ENCODE measurements at places on chromosomes 13 and 19. TPM values are rescaled to one million over a fixed set of nuclear protein-coding genes. Genes with fewer than 3 reads are reported as not detected.

The ZNF443 gene
- total RNA-seq: 2.3 TPM

The SMIM17 gene
- 0.32 TPM for total RNA-seq

The SIAH3 gene
- not detected for total RNA-seq

The GPC6 gene
- not detected for total RNA-seq

The C19orf81 gene
- 1.1 TPM for total RNA-seq

The TEX29 gene
- not detected for total RNA-seq

The CPB2 gene
- total RNA-seq: not detected

The CCNA1 gene
- not detected for total RNA-seq

The OR10H1 gene
- not detected for total RNA-seq

The MBD3L3 gene
- total RNA-seq: not detected

- H3K4me1 ChIP-seq: peaks cover 24% of the 10 kb centered on the region
- H3K27me3 ChIP-seq: no peaks in the 10 kb centered on the region
- H3K4me3 ChIP-seq: no peak overlapping the region
- H3K27ac ChIP-seq: no peak overlapping the region
Observed at GRCh38 chr19:42276821-42277220, 7.8 kb downstream of the CIC start.

- H3K27ac ChIP-seq: no peak overlapping the region
- 0 out of 2 replicates have a peak, but pooled peaks cover 4% of the 10 kb centered on the region for H3K4me1 ChIP-seq
- H3K36me3 ChIP-seq: no peaks in the 10 kb centered on the region
- no peaks in the 10 kb centered on the region for H3K27me3 ChIP-seq
- DNase-seq: no peak
Observed at GRCh38 chr19:13012390-13012689, 17.1 kb downstream of the NFIX start.

DNA sequence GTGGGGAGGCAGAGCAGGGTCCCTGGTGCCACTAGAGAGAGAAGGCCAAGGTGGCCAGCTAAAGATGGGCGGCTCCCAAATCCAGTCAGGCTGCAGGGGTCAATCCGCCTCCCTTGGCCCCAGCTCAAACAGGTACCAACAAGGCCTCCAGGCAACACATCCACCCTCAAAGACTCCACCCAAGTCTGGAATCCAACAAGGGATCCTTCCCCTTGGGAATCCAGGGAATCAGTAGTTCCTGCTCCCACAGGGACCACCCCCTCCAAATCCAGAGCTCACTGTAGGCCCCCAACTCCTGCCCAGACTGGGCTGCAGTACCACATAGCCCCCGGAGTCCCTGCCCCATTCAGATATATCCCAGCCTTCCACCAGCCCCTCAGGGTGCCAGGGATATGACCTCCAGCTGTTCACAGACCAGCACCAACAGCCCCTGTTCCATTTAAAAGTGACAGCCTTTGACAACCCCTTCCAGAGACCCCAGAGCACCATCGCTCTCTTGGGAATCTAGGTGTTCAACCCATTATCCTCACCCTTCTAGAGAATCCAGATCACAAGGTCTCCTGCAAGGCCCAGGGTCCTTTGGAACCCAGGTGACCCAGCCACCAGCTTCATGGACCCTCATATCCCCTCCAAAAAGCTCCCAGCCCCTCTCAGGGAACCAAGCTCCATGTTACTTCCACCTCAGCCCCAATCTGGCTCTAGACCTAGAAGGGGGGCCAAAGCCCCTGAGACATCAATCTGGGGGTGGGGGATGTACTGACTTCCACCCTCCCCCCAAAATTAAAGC is 3.2 kb downstream of the ERF start:
- no peak overlapping the region for H3K27ac ChIP-seq
- no peak for DNase-seq
- 0 out of 2 replicates have a peak, but pooled peaks cover 7% of the 10 kb centered on the region for H3K36me3 ChIP-seq
- no peaks in the 10 kb centered on the region for H3K27me3 ChIP-seq
- no peak overlapping the region for H3K4me3 ChIP-seq

DNA sequence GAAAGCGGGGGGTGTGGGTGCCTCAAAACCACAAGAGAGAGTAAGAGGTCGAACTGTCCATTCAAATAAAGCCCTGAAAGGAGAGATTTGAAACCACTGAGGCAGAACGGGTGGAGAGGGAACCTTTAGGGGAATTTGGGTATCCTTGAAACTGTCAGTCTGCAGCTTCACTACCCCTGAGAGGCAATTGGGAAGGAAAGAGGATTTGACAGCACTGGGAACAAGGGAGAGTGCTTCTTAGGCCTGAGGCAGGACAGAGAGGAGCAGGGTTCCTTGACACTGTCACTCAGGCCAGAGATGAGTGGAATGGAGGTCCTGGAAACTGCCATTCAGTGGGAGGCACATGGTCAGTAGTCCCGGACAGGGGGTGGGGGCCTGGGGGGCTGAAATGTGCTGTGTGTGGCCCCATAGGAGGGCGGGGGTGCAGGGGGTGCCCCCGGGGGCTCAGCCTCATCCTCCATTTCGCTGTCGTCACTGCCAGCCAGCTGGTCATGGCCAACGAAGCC is 5.0 kb downstream of the GFY start:
- DNase-seq: no peak
- peaks cover 42% of the 10 kb centered on the region for H3K4me1 ChIP-seq
- H3K36me3 ChIP-seq: no peaks in the 10 kb centered on the region
- no peak overlapping the region for H3K4me3 ChIP-seq
- H3K27me3 ChIP-seq: no peaks in the 10 kb centered on the region
- no peak overlapping the region for H3K27ac ChIP-seq

DNA sequence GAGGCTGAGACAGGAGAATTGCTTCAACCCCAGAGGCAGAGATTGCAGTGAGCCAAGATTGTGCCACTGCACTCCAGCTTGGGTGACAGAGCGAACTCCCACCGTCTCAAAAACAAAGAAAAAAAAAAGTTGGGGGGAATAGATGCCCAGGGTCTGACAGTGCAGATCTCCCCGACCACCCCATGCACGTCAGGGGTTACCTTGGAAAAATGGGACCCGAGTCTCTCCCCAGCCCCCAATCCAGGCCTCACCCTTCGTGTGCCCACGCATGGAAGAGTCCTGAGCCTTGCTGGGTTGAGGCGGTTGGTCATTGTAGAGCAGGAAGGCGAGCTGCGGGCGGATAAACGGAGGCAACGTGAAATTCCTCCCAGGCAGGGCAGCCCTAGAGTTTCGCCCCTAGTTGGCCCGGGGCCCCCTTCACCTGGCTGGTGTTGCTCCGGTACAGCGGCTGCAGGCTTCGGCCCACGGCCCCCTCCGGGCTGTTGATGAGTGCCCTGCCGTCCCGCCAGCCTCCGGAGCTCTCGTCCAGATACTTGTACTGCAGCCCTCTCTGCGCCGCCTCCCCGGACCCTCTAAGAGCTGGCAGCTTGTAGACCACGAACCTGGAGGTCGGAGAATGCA is 588 bp downstream of the DNASE2 start:
- no peaks in the 10 kb centered on the region for H3K27me3 ChIP-seq
- peak; percentile 66 for DNase-seq
- H3K4me1 ChIP-seq: peaks cover 21% of the 10 kb centered on the region
- peak overlapping the region; percentile 98 for H3K4me3 ChIP-seq
- peak overlapping the region; percentile 81 for H3K27ac ChIP-seq

- H3K27ac ChIP-seq: no peak overlapping the region
- no peaks in the 10 kb centered on the region for H3K36me3 ChIP-seq
- H3K4me3 ChIP-seq: no peak overlapping the region
- H3K27me3 ChIP-seq: no peaks in the 10 kb centered on the region
- H3K4me1 ChIP-seq: no peaks in the 10 kb centered on the region
Observed at GRCh38 chr13:31067416-31068118, 94.1 kb downstream of the HSPH1 start.

DNA sequence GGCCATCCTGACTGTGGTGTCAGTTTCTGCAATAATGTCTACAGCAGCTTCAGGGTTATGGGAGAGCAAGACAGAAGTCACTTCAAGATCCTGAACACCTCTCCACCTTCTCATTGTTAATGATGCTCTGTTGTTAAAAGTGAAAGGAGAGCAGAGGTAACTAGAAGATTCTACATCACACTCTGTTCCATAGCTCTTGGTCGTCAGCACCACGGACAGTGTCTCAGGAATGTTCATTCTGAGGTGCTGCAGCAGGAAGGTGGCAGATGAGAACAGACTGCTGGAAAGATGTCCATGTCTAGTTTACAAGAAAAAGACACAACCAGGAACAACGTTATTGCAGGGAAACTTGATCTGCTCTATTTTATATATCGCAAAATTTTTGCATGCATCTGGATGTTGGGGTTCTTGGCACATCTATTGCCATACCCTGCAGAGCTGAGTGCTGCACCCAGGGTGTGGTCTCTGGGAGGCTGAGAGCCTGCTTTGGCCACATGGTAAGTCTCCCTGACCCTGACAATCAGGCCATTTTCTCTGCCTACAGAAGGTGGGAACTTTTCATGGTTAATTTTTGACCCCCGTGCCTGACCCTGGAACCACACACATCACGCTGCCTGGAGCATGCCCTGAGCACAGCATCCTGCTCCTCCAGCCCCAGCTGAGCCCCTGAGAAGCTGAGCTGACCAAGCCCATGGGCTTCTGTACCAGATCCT is 12.7 kb downstream of the CEACAM21 start:
- peak; percentile 70 for DNase-seq
- no peaks in the 10 kb centered on the region for H3K4me1 ChIP-seq
- H3K4me3 ChIP-seq: no peak overlapping the region
- H3K27ac ChIP-seq: no peak overlapping the region

DNA sequence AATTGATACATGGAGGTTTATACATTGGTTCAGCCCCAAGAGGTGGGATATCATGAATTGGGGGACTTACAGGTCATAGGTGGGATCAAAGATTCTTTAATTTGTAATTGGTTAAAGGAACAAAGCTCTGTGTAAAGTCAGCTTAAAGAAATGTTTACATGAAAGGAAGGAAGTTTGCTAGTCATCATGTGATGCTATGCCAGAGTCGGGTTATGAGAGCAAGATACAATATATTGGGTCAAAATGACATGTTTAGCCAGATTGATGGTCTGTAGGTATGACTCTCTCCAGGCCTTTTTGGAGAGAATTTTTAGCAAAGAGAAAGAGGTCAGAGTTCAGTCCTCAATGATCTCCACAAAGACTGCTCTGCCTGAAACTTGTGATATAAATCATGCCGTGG is 5.3 kb upstream of the CYSLTR2 start:
- H3K36me3 ChIP-seq: no peaks in the 10 kb centered on the region
- H3K27ac ChIP-seq: no peak overlapping the region
- H3K27me3 ChIP-seq: no peaks in the 10 kb centered on the region
- no peak overlapping the region for H3K4me3 ChIP-seq

GRCh38 chr13:79668201-79668752 is 187.3 kb downstream of the NDFIP2 start:
- H3K27ac ChIP-seq: no peak overlapping the region
- no peaks in the 10 kb centered on the region for H3K36me3 ChIP-seq
- H3K27me3 ChIP-seq: no peaks in the 10 kb centered on the region
- no peak for DNase-seq

DNA sequence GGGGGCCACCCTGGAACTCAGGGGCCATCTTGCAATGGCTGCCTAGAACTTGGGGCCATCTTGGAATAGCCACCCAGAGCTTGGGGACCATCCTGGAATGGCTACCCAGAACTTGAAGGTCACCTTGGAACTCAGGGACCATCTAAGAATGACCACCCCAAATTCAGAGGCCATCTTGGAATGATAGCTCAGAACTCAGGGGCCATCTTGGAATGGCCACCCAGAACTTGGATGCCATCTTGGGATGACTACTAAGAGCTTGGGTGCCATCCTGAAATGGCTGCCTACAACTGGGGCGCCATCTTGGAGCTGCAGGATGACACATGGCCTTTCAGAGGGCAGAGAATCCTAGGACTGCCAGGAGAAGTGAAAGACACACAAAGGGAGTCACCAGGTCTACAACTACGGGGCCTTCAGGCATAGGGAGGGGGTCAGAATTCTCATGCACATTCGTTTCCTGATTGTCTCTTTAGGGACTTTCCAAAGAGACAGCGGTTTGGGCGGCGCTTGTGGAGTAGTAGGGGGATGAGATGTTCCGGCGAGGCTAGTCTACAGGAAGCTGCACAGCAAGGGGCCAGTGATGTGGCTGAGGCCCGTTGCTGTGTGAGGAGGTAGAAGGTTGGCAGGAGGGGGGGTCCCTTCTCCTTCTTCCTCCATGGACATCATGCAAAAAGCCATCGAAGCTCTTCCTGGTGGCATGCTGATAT is 125.0 kb downstream of the IER2 start:
- H3K4me3 ChIP-seq: no peak overlapping the region
- no peaks in the 10 kb centered on the region for H3K27me3 ChIP-seq
- H3K4me1 ChIP-seq: no peaks in the 10 kb centered on the region
- H3K36me3 ChIP-seq: no peaks in the 10 kb centered on the region

DNA sequence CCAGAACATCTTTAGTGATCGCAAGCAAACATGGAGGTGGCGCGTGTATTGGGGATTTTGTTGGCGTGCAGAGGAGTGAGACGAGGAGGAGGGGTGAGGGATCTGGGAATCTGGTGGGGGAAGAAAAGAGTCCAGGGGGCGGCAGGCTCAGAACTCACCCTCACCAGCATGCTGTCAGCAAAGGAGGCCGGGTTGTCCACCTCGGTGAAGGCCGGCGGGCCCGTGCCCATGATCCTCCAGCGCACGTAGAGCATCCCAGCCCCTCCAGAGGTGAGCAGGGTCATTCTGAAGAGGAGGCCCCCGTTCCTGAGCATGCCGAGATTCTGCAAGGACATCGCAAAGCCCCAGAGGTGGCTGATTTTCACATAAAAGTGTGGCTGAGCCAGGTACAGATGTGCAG is 37.2 kb downstream of the TMTC4 start:
- no peaks in the 10 kb centered on the region for H3K4me1 ChIP-seq
- H3K27me3 ChIP-seq: no peaks in the 10 kb centered on the region
- DNase-seq: no peak
- H3K36me3 ChIP-seq: peaks cover 29% of the 10 kb centered on the region

GRCh38 chr19:32458500-32459123 is 53.0 kb downstream of the DPY19L3 start:
- no peaks in the 10 kb centered on the region for H3K27me3 ChIP-seq
- peaks cover 20% of the 10 kb centered on the region for H3K36me3 ChIP-seq
- DNase-seq: no peak
- peak overlapping the region; percentile 10 for H3K27ac ChIP-seq
- H3K4me3 ChIP-seq: no peak overlapping the region

DNA sequence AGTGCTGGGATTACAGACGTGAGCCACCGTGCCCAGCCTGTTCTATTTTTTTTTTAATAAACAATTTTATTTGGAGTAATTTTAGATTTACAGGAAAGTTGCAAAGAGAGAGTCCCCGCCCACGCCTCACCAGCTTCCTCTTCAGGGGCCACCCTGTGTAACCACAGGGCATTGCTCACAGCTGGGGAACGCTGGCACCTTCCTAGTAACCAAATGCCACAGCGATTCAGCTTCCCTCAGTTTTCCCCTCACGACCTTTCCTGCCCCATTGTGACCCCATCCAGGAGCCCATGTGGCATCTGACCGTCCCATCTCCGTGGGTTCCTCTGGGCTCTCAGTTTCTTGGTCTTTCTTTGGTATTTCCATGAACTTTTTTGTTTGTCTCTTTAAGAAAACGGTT is 83.9 kb downstream of the GNG7 start:
- DNase-seq: peak; percentile 65
- H3K27me3 ChIP-seq: no peaks in the 10 kb centered on the region
- peaks cover 38% of the 10 kb centered on the region for H3K4me1 ChIP-seq
- no peak overlapping the region for H3K27ac ChIP-seq

- no peaks in the 10 kb centered on the region for H3K36me3 ChIP-seq
- DNase-seq: no peak
- H3K27me3 ChIP-seq: no peaks in the 10 kb centered on the region
- no peak overlapping the region for H3K4me3 ChIP-seq
Observed at GRCh38 chr19:11541238-11541637, 2.6 kb downstream of the CNN1 start.

- no peak overlapping the region for H3K4me3 ChIP-seq
- no peak overlapping the region for H3K27ac ChIP-seq
- no peaks in the 10 kb centered on the region for H3K36me3 ChIP-seq
- DNase-seq: no peak
- peaks cover 2% of the 10 kb centered on the region for H3K27me3 ChIP-seq
- H3K4me1 ChIP-seq: no peaks in the 10 kb centered on the region
Observed at GRCh38 chr19:55927991-55928390, 4.1 kb downstream of the NLRP13 start.

Data from Karpas-422 (cell line).